Omental fat pad (tissue), 4 donors: ENCODE measurements at places on chromosomes 16 and 17. TPM values are rescaled to one million over a fixed set of nuclear protein-coding genes. Genes with fewer than 3 reads are reported as not detected.

ARHGAP23 gene
- total RNA-seq, result 24.0 TPM

DEXI gene
- 61.5 TPM for total RNA-seq

DOC2B gene
- 4.9 TPM for total RNA-seq

CDH1 gene
- total RNA-seq, result 18.7 TPM

TNK1 gene
- 13.5 TPM for total RNA-seq

TRIM65 gene
- 19.4 TPM for total RNA-seq

MYH11 gene
- 22.4 TPM for total RNA-seq

PRSS36 gene
- 4.1 TPM for total RNA-seq

PAQR4 gene
- total RNA-seq, result 6.8 TPM

ANKRD40CL gene
- total RNA-seq, result not detected

ENPP7 gene
- total RNA-seq, result not detected

DNA sequence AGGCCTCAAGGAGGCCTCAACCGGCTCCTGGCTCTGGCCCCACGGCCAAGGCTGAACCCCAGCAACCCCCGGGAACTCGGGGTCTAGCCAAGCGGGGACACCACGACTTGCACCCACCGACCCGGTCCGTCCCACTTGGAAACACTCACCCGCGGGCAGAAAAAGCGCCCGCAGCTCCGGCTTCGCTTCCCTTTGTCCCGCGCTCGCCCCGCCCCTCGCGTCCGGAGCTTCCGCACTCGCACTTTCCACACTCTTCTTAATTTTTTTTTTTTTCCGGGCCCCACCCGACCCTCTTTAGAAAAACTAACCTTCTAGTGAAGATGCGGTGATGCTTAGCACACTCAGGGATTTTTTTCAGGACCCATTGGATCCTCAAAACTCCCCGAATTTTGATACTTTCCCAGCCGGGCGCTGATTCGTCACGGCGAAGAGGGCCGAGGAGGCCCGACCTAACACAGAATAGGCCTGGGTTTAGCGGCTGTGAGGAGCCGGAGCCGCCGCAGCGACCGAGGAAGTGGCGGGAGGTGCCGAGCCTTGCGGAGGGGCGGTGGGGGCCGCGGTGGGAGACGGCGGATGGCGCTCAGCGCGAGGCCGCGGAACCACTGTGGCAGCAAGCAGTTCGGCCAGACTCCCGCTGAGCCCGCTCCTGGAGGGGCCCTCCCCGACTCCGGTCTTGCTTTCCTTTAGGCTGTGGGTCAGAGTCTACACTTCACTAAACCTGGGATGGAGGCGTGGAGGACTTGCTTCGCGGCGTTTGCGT is at the start of gene SMARCE1:
TSS of gene SMARCE1 (minus strand) at position 195 of the 760 bp plus-strand sequence. CDS start 2,016 bp downstream, outside the sequence.
- no peak for DNase-seq

GRCh38 chr16:52193441-52193840 is 353.5 kb downstream of the TOX3 start:
- DNase-seq, result no peak

DNA sequence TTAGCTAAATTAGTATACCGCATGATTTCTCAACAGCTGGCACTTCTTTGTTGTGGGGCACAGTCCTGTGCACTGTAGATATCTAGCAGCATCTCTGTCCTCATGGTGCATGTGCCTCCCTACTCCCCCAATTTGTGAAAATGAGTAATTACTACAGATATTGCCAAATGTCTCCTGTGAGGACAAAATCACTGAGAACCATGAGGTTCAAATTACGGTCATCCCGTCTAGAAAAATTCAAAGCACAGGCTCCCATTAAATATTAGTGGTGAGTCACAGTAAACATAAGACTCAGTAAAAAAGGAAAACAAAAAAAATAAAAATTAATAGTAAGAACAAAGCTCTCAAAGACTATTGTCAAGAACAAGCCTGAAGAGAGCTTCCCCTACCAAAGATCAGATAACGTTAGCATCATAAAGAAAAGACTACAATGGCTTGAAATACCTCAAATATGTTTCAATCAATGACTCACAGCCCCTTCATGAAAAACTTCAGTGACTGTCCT is 57.8 kb downstream of the STH start:
- DNase-seq, result no peak

- no peak for DNase-seq
Observed at GRCh38 chr17:9239246-9239792, 218.0 kb downstream of the NTN1 start.

DNA sequence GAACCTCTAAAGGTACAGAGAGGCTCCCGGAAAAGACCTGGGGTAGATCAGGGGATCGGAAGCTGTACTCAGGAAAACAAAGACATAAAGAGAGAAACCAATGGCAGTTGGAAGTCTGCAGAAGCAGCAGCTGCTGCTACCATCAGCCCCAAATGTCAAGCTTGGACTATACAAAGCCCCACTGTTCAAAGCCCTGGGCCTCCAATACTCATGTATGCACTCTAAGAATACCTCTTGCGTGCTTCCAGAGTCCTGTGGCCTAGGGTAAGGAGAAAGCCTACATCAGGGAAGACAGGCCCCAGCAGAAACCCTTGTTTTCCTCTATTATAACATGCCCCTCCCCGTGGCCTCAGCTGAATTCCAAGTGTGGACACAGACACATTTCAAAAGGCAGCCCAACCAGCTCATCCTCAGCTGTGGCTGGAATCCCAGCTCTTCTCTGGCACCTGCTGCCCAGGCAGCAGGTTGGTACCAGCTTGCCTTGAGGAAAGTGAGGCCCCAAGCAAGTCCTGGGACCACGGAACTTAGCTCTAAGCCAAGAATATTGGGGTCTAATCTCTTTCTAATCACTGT is 19.3 kb upstream of the MTMR4 start:
- no peak for DNase-seq

GRCh38 chr16:19864566-19864965 is 20.1 kb downstream of the GPRC5B start:
- no peak for DNase-seq

- DNase-seq, result no peak
Observed at GRCh38 chr17:14559264-14560119, 258.6 kb downstream of the HS3ST3B1 start.

- DNase-seq, result no peak
Observed at GRCh38 chr17:81500047-81500446, 12.6 kb downstream of the ACTG1 start.

DNA sequence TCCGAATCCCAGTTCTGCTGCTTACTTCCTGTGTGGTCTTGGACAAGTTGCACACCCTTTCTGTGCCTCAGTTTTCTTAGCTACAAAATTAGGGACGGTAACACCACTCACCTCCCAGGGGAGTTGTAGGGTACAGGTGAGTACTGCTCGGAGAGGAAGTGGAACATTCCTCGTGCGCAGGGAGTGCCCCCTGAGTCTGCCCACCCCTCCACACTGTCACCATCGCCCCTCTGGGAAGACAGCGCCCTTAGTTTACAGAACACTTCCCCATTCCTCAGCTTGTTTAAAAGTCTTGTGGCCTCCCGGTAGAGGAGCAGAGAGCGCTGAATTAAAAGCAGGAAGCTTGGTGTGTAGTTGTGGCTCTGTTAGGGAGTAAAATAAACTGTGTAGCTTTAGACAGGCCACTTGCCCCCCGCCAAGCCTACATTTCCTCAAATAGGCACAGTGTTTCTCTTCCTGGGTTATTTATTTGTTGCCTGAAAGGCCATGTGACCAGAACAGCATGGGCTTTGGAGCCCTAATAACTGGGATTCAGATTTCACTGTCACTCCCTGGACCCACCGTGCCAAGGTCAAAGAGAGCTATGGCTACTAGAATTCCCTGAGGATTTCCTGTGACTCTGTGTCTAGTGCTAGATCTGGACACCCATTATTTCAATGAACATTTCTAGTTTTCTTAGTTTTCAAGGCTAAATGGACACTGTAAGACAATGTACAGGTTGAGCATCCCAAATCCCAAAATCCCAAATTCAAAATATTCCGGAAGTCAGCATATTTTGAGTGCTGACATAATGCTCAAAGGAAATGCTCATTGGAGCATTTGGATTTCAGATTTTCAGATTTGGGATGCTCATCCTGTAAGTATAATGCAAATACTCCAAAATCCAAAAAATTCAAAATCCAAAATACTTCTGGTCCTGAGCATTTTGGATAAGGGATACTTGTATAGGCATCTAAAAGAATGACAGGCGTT is 372.5 kb downstream of the SNX29 start:
- no peak for DNase-seq

- no peak for DNase-seq
Observed at GRCh38 chr17:57622683-57623433, 122.2 kb downstream of the CCDC182 start.

- no peak for DNase-seq
Observed at GRCh38 chr17:76152591-76152990, 11.5 kb upstream of the FOXJ1 start.

DNA sequence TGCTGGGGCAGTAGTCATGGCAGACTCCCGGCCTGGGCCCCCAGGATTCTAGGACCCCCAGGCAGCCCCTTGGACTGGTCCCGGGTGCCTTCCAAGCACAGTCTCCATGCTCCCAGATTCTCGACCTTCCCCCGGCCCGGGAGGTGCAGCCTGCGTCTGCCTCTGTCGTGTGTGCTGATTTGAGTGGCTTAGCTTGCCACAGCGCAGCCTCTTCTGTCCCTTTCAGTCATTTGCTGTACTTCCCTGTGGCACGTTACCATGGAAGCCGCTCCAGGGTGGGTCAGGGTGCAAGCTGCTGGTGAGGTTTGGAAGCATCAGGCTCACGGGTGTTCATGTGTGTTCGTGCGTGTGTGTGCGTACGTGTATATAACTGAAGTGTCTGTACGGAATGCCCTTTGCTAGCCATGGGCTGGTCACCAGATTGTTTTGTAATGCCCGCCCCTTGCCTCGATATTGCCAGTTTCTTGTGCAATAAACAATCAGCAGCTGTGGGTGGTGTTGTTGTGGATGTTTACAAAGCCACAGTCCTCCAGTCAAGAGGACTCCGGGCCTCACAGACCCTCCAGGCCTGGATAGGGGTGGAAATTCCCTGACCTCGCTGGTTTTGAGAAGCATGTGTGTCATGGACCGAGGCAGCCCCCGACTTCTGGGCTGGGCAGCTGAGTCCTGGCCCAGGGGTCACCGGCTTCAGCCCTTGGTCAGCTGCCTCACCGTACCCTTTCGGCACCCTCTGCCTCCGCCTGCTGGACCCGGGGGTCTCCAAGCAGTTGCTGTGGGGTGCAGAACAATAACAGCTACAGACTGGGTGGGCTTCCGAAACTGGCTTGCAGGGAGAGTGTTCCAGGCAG is 9.7 kb upstream of the CLEC18A start:
- no peak for DNase-seq

GRCh38 chr17:37180376-37180775 is 195.4 kb upstream of the C17orf78 start:
- DNase-seq, result no peak

DNA sequence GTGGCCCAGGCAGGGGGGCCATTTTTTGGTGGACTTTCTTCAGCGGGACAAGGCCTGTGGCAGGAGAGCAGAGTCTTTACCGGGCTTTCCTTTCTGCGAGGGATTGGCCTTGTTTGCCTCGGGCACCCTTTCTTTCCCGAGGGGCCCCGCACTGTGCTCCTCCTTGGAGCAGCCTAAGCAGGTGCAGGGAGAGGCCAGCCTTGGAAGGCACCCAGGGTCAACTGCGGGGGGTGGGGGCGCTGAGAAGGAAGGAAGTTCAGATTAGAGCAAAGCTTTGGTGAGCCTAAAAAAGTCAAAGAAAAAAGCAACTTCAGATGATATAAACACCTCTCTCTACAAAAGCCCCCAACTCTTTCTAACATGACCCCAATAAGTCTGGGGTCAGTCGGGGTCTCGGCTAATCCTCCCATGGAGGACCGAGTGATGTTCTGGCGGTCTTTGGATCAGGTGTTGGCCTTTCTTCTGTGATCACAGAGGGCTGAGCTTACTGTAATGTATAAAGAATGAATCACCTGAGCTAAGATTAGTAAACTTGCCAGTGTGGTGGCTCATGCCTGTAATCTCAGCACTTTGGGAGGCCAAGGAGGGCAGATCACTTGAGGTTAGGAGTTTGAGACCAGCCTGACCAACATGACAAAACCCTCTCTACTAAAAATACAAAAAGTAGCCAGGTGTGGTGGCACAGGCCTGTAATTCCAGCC is 63.0 kb downstream of the PGS1 start:
- no peak for DNase-seq

GRCh38 chr17:29243792-29244191 is 2.9 kb upstream of the CRYBA1 start:
- no peak for DNase-seq

- no peak for DNase-seq
Observed at GRCh38 chr16:85104821-85105391, 7.4 kb downstream of the CIBAR2 start.

GRCh38 chr17:47720754-47721533 is 12.1 kb upstream of the TBX21 start:
- no peak for DNase-seq

DNA sequence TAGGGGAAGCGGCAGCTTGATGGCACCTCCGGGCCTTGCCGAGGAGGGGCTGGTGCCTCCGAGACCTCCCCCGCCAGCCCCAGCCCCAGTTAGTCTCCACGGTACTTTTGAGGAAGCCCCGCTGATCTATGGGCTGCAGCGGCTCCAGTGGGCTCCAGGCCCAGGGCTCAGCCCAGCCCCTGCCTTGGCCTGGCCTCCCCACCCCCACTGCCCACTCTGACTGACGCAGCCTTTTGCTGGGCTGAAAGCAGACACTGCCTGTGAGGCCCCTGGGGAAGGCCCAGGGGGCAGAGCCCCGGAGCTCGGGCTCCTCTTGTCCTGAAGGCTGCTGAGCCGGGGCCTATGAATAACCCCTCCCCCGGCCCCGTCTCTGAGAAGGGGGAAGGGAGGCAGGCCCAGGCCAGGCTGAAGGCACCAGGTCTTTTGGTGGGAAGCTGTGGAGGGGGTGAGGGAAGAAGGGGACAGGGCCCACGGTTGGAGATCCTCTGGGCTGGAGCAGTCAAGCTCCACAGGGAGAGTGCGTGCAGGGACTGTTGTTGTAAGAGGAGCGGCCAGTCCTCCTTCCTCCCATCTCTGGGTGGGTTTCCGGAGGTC is 7.5 kb upstream of the SMTNL2 start:
- no peak for DNase-seq

DNA sequence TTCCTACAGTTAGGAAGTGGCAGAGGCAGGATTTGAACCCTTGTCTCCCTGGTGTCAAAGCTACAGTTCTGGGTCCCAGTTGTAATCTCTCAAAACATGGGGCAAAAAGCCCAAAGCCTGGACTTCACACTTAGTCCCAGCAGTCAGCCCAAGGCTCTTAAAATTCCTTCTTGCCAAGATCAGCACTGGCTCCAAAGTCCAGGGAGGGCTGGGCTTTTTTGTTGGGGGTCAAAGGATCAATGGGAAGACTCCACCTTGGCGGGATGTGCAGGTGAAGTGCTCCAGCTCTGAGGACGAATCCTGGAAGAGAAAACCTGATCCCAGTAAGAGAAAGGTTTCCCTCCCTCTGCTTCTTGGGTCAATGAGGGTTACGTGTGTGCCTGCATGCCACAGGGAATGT is 195.5 kb downstream of the HAPSTR1 start:
- DNase-seq, result no peak

GRCh38 chr16:88651276-88651988 is 579 bp upstream of the CYBA start:
- DNase-seq, result no peak
